Stimulated activated CD8-positive, alpha-beta memory T cell treated with anti-CD3 and anti-CD28 coated beads, Interleukin-7, amount 100 ng/mL, for 24 hours (primary cell): ENCODE measurements at places on chromosomes 7 and 10.

DNA sequence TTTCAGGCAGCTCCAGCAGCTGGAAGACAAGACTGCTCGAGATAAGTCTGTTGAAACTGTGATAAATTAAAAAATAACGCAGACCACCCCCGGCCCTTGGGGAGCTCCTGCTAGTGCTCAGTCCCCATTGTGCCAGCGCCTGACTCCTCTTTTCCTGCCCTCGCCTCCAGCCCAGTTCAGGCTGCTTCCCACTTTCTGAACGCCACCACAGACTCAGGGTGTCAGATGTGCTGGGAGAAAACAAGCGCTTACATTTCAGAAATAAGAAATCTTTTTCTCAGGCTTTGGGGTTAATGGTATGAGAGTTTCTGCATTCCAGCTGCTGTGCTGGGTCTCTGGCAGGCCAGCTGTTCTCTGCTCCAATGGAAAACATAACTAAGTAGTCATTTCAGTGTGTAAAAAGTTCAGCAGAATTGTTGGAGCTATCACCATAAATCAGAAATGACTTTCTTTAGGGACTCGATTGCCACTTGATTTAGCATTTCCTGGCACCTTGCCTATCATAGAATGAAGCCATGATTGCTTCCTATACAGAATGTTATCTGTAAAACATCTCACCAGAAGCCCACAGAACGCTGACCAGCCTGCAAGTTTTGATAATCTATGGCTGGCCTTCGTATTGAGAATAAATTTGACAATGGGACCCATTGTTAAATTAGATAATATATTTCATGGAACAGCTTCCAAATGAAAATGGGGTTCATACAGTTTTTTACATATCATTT is 257.0 kb upstream of the ZNF32 start:
- DNase-seq, result no peak

DNA sequence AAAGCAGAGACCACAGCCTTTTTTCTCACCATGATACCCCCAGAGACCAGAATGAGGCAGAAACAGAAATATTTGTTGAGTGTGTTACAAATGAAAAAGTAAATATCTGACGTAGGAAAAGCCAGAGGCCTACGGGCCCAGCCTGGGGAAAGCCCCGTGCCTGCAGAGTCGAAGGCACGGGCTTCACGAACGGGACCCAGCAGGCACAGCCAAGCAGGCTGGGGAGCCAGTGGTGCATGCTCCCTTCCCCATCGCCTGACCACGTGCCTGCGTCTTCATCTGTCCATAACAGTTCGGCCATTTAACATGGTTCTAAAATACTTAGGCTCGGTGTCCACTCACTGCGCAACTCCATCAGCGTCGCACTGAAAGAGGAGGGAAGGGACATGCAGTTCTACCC is 50.8 kb downstream of the SLIT1 start:
- DNase-seq, result no peak

GRCh38 chr7:130831817-130832481 is 97.9 kb upstream of the KLF14 start:
- DNase-seq, result no peak

DNA sequence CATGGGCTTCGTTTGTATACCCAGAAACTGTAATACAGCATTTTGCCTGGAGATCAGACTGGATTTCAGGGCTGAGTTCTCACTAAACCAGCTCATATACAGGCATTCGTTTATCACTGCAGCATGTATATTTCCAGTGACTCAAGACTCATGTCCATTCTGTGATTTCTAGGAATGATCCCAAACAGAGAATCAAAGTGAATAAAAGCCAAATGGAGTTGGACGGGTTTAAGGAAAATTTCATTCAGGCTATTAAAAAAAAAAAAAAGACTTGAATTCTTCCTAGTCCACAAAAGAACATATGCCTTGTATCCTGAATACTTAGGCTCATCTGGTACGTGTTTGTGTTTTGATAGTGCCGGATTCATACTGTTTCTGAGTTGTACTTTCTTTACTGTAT is 46.8 kb downstream of the TET1 start:
- no peak for DNase-seq

- DNase-seq, result no peak
Measured at GRCh38 chr7:143418681-143419458, 10.2 kb upstream of the EPHA1 start.

GRCh38 chr7:14177876-14178275 is 188.4 kb upstream of the ETV1 start:
- no peak for DNase-seq

DNA sequence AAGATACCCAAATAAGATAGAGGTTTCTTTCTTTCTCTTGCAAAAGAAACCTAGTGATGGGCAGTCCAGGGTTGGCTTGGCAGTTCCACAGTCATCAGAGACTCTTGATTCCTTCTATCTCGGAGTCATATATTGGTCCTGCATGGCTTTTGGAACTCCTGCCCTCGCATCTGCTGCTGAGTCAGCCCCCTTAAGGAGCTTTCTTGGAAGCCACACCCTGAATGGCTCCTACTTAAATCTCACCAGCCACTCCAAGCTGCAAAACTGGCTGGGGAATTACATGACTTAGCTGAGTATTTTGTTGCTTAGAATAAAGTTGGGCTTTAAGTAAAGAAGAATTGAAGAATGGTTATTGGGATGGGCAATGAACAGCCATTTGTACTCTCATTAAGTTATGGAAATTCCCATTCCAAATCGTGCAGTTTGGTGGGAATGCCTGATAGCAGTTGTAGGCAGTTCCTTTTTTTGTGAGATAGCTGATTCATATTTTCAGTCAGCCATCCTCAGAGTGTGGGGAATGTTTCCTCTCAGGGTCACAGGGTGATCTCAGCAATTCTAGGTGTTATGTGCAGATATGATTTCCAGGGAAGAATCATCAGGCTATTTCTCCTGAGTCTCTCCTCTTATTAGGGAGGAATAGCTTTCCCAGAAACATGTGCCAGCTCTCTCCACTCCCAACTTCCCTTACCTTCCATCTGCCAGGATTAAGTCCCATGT is 209.9 kb downstream of the BBS9 start:
- DNase-seq, result no peak
